ENCODE measurements at places on chromosomes 1 and 21.

- DNase-seq, result peak; percentile 61
These were observed 96.3 kb upstream of the TMPRSS15 start for GRCh38 chr21:18499761-18500376.

GRCh38 chr1:171663854-171664575 is 11.5 kb upstream of the MYOC start:
- no peak for DNase-seq

- DNase-seq, result no peak
These were observed 378.0 kb upstream of the VAMP3 start for GRCh38 chr1:7393136-7393535.

DNA sequence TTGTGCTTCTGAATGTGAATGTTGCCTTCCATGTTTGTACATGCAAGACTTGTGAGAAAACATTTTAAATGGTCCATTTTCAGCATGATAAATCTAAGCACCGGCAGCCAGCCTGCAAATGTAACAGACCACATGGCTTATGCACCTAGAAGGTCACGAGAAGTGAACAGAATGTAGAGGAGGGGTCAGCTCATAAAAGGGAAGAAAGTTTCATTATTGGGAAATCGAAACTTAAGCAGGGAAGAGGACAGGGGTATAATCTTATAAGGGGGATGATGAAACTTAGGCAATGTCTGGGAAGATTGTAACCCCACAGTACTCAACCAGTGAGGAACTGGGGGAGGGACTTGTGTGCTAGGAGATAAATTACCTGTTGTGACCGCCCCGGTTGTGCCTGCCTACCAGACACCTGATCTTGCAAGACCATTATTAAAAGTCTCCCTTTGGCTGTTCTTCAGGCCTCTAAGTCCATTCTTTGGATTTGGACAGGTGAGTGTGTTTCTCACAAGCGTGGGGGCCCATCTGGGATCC is 37.7 kb upstream of the VN1R5 start:
- no peak for DNase-seq

GRCh38 chr1:186234976-186235686 is 139.9 kb downstream of the TPR start:
- DNase-seq, result no peak

DNA sequence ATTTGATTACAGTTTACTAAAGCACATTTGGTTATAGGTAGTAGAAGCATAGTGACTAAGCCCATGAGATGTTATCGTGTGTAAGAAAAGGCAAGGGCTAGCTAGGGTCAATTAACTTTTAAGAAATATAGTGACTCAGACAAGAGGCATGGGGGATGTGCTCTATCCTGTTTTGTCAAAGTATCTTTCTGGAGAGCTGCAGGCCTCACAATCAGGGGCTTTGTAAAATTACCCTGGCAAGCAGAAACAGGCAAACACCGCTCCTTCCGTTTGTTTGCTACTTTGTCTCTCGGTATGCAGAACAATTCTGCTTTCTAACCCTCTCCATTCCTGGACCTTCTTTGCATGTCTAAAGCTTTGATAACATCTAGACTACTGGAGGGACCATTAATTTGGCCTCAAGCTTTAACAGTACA is 26.1 kb upstream of the ZNF697 start:
- no peak for DNase-seq
